Stimulated activated CD4-positive, alpha-beta T cell treated with anti-CD3 and anti-CD28 coated beads, Interleukin-2, amount 100 ng/mL, for 4 hours (primary cell): ENCODE measurements at places on chromosomes 5 and 9.

GRCh38 chr5:168860503-168860902, 281.3 kb upstream of the PANK3 start:
- DNase-seq = no peak

- DNase-seq = no peak
These were observed 85.6 kb downstream of the DAB2IP start for GRCh38 chr9:121736934-121737462.

DNA sequence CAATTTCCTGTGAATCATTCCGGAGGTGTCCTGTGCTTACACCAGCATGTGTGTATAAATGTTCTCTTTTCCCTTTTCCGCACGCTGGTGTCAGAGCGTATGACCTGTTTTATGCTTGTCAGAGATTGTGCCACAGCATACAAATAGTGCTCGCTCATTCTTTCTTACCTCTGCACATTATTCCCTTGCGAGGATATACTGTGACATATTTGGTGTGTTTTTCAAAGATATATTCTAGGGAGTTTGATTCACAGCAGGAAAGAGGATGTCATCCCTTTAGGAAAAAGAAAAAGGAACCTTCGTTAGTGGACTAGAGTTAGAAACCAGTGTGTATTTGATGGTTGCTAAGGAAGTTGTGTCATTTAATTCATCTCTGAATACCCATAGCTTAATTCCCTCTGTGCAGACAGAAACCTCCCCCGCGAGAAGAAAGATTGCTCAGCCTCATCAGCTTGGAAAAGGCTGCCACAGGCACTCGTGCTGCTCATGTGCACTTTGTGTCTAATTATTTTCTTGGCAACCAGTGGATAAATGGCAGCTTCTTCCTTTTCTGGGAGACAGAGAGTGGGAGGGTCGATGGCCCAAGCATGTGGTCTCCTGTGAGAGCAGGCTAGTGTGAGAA, 14.7 kb upstream of the CCIN start:
- no peak for DNase-seq

DNA sequence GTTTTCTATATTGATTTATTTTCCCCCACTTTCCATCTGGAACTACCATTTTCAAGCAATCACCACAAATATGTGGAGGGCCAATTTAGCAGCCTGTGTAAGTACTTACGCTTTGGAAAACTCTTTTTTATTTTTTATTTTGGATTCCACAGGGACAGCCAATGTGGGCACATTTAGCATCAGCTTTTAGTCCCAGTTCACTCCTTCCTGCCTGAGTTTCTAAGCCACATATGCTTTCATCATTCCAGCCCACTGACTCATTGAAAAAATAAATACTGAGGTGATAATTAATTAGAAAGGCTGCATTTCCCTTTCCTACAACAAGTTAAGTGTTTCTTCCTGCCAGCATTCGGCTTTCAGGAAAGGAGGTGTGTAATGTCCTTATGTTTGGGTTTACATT, 76.8 kb downstream of the TMEM167A start:
- DNase-seq = no peak

GRCh38 chr5:36403632-36404311, 102.1 kb upstream of the RANBP3L start:
- no peak for DNase-seq

DNA sequence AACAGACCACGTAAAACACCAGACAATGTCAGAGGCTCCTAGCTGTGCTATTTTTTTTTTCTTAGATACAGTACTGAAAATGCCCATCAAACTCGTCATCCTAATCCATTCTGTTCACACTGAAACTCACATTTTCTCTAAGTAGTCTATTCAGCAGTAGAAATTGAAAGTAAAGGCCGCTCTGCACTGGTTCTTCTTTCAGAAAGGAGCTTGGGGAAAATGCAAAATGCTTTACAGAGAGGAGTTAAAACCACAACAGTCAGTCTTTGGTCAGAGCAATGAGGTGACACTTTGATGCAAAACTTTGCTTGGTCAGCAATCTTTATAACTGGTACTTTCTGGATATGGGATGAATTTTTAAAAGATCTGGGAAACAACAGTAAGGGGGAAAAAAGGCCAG, 43.8 kb upstream of the SUSD1 start:
- DNase-seq = no peak

DNA sequence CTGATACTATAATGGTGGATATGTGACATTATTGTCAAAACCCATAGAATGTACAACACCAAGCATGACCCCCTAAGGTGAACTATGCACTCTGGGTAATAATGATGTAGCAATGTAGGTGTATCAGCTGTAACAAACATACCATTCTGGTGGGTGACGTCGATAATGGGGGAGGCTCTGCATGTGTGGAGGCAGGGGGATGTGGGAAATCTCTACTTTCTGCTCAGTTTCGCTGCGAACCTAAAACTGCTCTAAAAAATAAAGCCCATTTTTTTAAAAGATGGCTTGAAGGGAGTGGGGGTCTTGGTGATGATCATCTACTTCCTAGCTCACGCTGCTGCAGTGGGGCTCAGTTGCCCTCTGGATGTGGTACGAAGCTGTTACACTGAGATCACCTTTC, 51.1 kb downstream of the RASGEF1C start:
- DNase-seq = no peak

DNA sequence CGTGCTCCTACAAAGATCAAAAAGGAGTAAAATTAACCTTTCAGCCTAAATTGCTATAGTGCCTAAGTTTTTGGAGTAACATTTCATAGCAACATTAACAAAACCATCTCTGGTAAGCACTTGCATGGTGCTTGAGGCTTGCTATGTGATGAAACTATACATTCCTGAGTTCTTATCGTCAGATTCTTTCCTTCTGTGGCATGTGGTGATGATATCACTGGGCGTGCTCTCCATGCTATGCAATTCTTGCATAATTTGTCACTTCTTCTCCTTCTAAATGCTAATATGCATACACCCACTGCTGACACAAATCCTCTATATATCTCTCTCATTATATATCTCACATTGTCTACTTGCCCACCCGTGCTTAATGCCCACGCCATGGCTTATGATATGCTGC, 2019.9 kb downstream of the MAT2B start:
- no peak for DNase-seq
